ENCODE measurements at places on chromosomes 7 and 10. TPM values are rescaled to one million over a fixed set of nuclear protein-coding genes. Genes with fewer than 3 reads are reported as not detected.

Gene NRAP
- total RNA-seq = not detected

Gene HMX2
- total RNA-seq = not detected

Gene RNF32
- 0.57 TPM for total RNA-seq

Gene ETV1
- total RNA-seq = 0.34 TPM

Gene ACHE
- 0.23 TPM for total RNA-seq

Gene GPR22
- not detected for total RNA-seq

Gene FAM237B
- total RNA-seq = not detected

Gene TNS3
- 1.4 TPM for total RNA-seq

Gene SLC18A3
- total RNA-seq = not detected

Gene FKBP6
- not detected for total RNA-seq
